ENCODE measurements at places on chromosomes 2 and 18.

GRCh38 chr2:23373666-23374065, 11.3 kb upstream of the KLHL29 start:
- no peak for DNase-seq

- DNase-seq = no peak
Observed at GRCh38 chr18:9032519-9032918, 70.0 kb upstream of the NDUFV2 start.

DNA sequence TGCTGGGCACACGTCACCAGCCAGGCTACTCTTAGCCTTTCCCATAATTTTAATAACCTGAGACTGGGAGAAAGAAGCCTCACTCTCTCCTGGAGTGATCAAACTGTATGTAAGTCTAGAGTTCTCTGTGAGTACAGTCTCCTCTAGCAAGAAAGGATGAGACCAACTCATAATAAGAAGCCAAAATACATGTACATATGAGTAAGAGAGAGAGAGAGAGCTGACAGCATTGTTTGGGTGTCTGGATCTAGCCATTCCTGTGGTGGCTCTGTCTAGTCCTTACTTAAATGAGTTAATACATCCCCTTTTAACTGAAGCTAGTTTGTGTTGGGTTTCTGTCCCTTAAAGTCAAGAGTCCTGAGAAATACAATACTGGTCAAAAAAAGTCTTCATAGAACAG, 26.0 kb upstream of the ANXA4 start:
- no peak for DNase-seq

DNA sequence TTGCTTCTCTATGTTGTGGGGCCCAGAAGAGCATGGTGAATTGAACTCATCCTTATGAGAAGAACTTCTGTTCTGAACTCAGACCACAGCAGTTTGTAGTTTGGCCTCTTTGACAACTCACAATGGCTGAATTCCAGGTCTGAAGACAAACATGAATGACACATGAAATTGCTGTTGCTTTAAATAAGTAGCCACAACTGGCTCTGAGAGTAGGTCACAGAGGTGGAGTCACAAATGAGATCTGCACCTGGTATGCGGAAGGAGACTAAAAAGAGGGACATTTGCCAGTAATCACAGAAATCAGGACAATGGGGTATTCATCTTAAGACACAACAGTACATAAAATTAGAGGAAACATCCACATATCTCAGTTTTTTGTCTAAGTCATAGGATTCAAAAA, 290.3 kb upstream of the MMADHC start:
- no peak for DNase-seq

- no peak for DNase-seq
Observed at GRCh38 chr18:68840554-68841263, 42.8 kb downstream of the CCDC102B start.

GRCh38 chr2:74841641-74842040, 7.7 kb downstream of the HK2 start:
- DNase-seq = no peak
